Activated CD8-positive, alpha-beta T cell treated with anti-CD3 and anti-CD28 coated beads for 36 hours (primary cell): ENCODE measurements at places on chromosomes 5 and 9. TPM values are rescaled to one million over a fixed set of nuclear protein-coding genes. Genes with fewer than 3 reads are reported as not detected.

OR1J2 gene
- not detected for total RNA-seq

MZB1 gene
- 14.5 TPM for total RNA-seq

NEUROG1 gene
- not detected for total RNA-seq

SLC2A6 gene
- 6.7 TPM for total RNA-seq

TRIM14 gene
- 39.6 TPM for total RNA-seq

PTGES gene
- 0.20 TPM for total RNA-seq

MEGF10 gene
- not detected for total RNA-seq

DNA sequence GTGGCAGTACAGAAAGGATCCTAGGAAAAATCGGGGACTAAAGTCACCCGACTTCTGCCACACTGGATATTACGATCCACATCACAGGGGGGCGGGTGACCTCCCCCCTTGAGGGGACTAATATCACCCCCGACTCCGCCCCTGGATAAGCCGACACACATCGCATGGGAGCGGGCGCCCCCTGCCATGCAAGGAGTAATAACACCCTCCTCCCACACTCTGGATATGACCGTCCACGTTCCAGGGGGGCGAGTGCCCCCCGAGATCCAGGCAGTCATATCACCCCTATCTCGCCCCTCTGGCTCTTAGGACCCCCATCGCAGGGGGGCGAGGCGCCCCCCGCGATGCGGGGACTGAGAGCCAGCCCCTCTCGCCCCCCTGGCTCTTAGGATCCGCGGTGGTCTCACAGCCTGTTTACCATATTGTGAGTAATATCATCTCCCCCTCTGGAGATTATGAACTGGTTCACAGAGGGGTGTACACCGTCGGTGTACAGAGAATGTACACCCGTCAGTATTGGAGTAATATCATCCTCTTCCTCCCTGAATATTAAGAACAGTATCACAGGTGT is 423.0 kb downstream of the DIRAS2 start:
- H3K4me1 ChIP-seq = no peaks in the 10 kb centered on the region
- H3K36me3 ChIP-seq = no peaks in the 10 kb centered on the region
- H3K4me3 ChIP-seq = no peak overlapping the region
- H3K27me3 ChIP-seq = peaks cover 10% of the 10 kb centered on the region
- DNase-seq = peak; percentile 55

DNA sequence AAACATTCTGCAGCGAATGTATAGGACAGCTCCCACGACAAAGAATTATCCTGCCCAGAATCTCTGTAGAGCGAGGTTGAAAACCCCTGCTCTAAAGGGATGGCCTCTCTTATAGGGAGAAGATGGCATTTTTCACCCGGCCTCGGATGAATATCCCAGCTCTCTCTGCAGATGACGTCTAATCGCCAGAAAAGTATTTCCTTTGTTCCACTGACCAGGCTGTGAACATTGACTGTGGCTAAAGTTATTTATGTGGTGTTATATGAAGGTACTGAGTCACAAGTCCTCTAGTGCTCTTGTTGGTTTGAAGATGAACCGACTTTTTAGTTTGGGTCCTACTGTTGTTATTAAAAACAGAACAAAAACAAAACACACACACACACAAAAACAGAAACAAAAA is 17.4 kb upstream of the RARS1 start:
- no peak overlapping the region for H3K4me3 ChIP-seq
- no peaks in the 10 kb centered on the region for H3K36me3 ChIP-seq
- no peaks in the 10 kb centered on the region for H3K4me1 ChIP-seq
- no peak overlapping the region for H3K27ac ChIP-seq
- no peak for DNase-seq

- DNase-seq = peak; percentile 55
- peaks cover 70% of the 10 kb centered on the region for H3K4me1 ChIP-seq
- H3K27ac ChIP-seq = peak overlapping the region; percentile 96
- H3K36me3 ChIP-seq = peaks cover 70% of the 10 kb centered on the region
- no peaks in the 10 kb centered on the region for H3K27me3 ChIP-seq
These were observed 10.4 kb downstream of the TRIM14 start for GRCh38 chr9:98108531-98109031.

DNA sequence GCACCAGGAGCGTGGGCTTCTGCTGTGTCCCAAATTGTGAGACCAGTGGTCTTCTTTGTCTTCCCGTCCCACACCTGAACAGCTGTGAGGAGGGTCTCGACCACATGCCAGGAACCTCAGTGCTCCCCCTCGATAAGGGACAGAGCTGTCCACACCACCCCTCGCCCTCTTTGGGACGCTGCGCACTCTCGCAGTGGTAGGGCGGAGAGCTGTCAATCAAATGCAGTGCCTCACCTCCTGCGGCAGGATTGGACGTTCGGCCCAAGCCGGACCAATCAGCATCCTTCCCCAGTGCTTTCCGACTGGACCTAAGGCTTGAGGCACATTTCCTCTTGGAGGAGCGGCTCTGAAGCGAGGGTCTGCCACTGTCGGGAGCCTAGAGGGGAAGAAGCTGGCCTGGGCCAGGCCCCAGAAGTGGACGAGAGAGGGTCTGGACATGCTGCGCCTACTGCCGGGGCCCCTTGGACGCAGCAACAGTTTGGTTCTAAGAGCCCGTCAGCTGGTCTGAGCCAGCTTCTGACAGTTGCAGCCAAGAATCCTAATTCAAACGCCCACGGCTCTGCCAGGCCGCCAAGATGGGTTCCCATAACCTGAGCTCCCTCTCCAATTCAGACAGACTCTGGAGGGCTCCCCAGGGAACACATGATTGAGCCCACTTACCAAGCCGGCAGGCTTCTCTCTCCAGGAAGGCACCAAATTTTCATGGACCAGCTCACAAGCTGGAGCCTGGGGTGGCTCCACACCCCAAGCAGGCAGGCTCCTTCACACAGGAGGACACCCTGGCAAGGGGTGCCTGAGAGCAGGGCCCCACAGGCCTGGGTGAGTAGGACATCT is 28.1 kb upstream of the ADAMTS2 start:
- no peak overlapping the region for H3K27ac ChIP-seq
- H3K36me3 ChIP-seq = no peaks in the 10 kb centered on the region
- no peaks in the 10 kb centered on the region for H3K27me3 ChIP-seq
- no peaks in the 10 kb centered on the region for H3K4me1 ChIP-seq
- no peak overlapping the region for H3K4me3 ChIP-seq
- no peak for DNase-seq

DNA sequence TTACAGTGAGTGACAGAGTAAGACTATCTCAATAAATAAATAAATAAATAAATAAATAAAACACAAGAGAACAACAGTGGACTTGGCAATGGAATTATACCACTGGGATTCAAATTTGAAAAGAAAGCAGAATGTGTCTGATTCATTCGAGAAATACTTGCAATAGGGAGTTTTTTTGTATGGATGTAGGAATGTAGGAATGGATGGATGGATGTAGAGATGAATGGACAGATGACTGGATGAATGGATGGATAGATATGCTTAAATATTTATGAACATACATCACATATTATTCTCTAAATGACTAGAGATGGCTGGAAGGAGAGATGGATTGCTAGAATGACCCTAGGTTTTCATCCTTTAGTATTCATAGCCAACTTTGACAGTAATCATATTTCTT is 22.0 kb upstream of the CEMIP2 start:
- peaks cover 40% of the 10 kb centered on the region for H3K4me1 ChIP-seq
- DNase-seq = no peak
- H3K4me3 ChIP-seq = no peak overlapping the region

DNA sequence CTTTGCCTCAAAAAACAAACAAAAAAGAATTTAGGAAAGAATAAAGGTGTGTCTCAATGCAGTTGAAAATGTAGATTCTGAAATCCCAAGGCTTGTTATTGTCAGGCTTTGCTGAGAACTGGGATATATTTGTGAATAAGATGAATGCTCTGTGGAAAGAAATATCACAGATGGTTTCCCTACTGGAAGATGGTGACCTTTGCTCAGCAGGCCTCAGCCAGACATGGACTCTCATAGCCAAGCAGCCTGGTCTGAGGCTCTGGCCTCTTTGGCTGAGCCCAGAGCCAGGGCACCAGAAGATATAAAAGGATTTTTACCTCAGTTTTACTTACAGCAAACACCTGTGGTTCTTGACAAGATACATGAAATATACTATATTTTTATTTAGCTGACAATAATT is 37.1 kb downstream of the AGXT2 start:
- peaks cover 18% of the 10 kb centered on the region for H3K27me3 ChIP-seq
- no peak overlapping the region for H3K4me3 ChIP-seq
- no peak overlapping the region for H3K27ac ChIP-seq
- H3K4me1 ChIP-seq = no peaks in the 10 kb centered on the region
- H3K36me3 ChIP-seq = no peaks in the 10 kb centered on the region

DNA sequence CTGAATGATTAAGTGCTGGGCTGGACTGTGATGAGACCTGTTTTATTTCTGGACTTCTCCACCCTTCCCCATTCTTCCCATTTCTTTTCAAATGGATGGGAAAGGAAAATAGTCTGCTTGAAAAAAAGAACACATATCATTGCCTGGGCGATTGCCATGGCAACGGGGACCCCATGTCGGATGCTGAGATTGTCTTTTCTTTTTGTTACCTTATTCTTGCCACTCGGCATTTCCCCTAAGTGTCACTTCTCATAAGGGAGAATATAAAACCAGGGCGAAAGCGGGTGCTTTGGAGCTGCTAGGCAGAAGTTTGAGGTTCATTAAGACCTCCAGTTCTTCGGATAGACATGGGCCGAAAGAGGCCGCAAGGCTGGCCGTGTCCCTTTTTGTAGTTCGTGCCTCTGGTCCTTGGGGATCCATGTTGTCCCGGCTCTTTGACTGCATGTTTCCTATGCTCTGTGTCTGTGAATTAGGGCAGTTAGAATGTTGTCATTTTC is 763 bp downstream of the FGD3 start:
- H3K4me1 ChIP-seq = peaks cover 41% of the 10 kb centered on the region
- H3K4me3 ChIP-seq = peak overlapping the region; percentile 74
- no peak overlapping the region for H3K27ac ChIP-seq
- H3K36me3 ChIP-seq = no peaks in the 10 kb centered on the region

DNA sequence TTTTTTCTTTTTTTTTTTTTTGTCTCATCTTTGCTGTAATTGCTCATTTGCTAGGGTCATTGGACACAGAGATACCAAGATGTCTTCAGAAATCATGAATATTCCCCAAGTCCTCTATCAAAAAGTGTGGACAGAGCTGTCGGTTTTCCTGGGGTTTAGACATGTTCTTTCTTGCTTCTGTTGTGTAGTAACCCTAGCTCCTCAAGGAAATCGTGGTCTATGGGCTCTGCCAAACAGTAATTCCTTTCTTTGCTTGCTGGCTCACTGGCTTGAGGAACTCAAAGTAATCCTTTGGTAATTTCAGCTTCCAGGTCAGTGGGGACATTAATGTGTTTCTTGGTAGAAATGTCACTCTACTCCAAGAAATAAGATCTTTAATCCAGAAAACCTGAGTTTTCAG is 101.7 kb downstream of the TMC1 start:
- H3K4me1 ChIP-seq = no peaks in the 10 kb centered on the region
- H3K27ac ChIP-seq = no peak overlapping the region
- peaks cover 1% of the 10 kb centered on the region for H3K27me3 ChIP-seq
- no peak for DNase-seq
- no peaks in the 10 kb centered on the region for H3K36me3 ChIP-seq

GRCh38 chr9:16693616-16694015 is 176.9 kb downstream of the BNC2 start:
- no peak overlapping the region for H3K27ac ChIP-seq
- H3K27me3 ChIP-seq = no peaks in the 10 kb centered on the region
- H3K36me3 ChIP-seq = no peaks in the 10 kb centered on the region

DNA sequence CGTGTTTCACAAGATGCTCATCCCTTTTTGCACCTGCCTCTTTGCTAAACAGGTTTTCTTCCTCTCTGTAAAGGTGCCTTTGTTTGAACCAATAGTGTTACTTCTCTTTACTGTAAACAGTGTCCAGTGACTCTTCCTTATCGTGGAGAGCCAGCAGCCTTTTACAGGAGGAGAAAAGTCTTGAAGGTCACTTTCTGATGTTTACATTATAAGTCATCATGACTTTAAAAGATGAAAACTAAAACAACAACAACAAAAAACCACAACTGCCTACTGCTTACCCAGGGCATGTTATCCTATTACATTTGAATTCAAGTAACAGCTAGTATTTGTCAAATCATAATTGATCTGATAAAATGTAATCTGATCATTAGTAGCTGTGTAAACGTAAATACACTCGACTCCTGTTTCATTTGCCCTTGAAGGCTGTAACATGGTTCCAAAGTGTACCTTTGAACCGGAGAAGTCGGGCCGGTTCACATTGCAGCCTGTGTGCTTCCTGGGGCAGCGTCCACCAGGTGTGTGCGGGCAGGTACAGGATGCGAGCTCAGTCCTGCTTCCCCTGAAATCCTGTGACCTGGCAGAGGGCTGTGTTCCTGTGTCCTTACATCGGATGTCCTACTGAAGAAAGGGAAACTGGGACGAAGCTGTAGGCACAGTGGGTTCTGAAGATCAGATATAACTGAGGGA is 118.1 kb downstream of the C9orf152 start:
- no peaks in the 10 kb centered on the region for H3K4me1 ChIP-seq
- H3K4me3 ChIP-seq = no peak overlapping the region
- H3K36me3 ChIP-seq = no peaks in the 10 kb centered on the region
- H3K27me3 ChIP-seq = peaks cover 3% of the 10 kb centered on the region
- no peak overlapping the region for H3K27ac ChIP-seq

DNA sequence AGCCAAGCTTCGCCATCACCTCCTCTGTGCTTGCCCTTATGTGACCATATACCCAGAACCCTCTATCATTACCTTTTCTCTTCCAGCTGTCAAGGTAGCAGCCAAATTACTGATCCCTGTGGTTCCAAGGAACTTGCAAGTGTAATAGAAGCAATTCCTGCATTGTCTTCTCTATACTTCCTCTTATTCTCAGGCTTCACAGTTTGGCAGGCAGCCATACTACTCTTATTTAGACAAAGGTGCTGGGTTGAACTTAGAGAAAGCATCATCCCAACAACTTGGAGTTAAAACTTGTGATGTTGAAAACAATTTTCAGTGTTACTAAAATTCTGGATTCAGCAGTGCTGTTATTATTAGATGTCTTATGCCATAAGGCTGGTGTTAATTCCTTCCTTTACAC is 93.2 kb downstream of the NLN start:
- H3K36me3 ChIP-seq = peaks cover 33% of the 10 kb centered on the region
- DNase-seq = no peak
- H3K27ac ChIP-seq = no peak overlapping the region
- no peaks in the 10 kb centered on the region for H3K27me3 ChIP-seq
- peaks cover 16% of the 10 kb centered on the region for H3K4me1 ChIP-seq

GRCh38 chr9:108586471-108587139 is 269.2 kb downstream of the ACTL7B start:
- H3K27me3 ChIP-seq = no peaks in the 10 kb centered on the region
- H3K4me3 ChIP-seq = no peak overlapping the region
- H3K36me3 ChIP-seq = no peaks in the 10 kb centered on the region
- no peak overlapping the region for H3K27ac ChIP-seq

GRCh38 chr5:177598477-177598876 is 1.5 kb upstream of the B4GALT7 start:
- peaks cover 41% of the 10 kb centered on the region for H3K36me3 ChIP-seq
- no peaks in the 10 kb centered on the region for H3K27me3 ChIP-seq
